ENCODE measurements at places on chromosomes 2 and 18.

- peak; percentile 93 for DNase-seq
Observed at GRCh38 chr18:1018181-1018681, 113.6 kb downstream of the ADCYAP1 start.

GRCh38 chr2:237649541-237650454 lies 22.4 kb downstream of the LRRFIP1 start:
- peak; percentile 24 for DNase-seq

GRCh38 chr18:27674411-27674810 lies 489.3 kb upstream of the CHST9 start:
- no peak for DNase-seq

DNA sequence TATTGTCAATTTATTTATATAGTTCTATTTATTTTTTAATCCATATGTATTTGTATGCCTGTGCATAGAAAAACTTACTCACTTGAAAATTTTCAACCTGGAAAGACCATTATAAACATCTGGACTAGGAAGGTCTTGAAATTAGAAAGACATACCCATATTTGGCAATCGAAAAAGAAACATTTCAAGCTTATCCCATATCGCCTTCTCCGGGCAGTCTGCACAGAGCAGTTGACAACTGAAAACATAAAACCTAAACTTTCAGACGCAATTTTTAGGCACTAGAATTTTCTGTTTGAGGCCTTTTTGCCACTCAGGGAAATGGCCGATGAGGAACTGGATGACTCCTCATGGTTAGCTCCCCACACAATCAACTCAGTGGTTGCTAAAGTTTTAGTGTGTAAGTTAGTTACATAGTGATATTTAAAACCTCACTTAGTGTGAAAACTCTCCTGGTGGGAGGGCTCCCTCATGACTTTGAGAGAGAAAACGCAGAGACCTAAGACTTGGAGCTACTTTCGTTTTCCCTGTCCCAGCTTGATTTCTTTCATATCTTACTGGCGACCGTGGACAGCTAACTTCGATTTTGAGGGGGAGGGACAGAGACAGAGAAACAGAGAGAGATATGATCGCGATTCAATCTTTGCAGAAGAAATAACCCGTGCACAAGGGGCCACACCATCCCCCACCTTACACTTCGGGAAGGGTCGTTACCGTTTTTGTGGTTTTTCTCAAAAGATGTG lies 3.2 kb upstream of the HOXD12 start:
- DNase-seq, result no peak

- no peak for DNase-seq
Observed at GRCh38 chr2:115427436-115427835, 985.0 kb downstream of the DPP10 start.

DNA sequence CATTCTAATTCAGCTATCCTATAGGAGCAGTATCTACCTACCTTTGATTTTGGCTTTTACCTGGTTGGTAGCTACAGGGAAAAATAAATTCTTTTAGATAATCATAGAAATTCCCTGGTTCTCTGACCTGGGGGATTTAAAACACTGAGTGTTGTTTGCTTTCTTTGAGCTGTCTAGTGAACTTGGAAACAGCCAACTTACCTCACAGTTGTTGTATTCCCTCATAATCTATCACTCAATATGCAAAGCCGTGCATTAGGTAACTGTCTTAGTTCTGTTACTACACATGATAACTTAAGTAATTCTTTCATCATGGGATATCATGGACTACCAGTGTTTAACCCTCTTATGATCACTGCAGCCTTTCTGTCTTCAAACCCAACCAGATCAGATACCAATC lies 127.8 kb downstream of the TTC27 start:
- DNase-seq, result no peak

GRCh38 chr2:96534141-96534540 lies 2.4 kb upstream of the ARID5A start:
- no peak for DNase-seq

DNA sequence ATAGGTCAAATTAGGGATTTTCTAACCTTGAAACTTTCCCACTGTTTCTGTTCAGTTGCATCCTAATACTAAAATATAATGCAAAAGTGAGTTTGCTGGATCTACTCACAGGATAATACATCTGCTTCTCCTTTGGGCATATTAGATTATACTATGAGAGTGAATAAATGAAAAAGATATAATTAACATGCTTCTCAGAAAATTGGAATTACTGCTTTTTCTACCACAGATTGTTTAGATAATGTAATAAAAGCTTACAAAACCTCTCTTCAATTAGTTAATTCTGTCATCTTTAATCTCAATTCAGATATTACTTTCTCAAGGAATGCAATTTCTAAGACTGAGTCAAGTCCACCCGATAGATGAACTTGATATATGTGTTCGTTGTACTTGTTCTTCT lies 1077.2 kb upstream of the CDH2 start:
- DNase-seq, result no peak

GRCh38 chr2:239938651-239939486 lies 86.3 kb downstream of the NDUFA10 start:
- no peak for DNase-seq

DNA sequence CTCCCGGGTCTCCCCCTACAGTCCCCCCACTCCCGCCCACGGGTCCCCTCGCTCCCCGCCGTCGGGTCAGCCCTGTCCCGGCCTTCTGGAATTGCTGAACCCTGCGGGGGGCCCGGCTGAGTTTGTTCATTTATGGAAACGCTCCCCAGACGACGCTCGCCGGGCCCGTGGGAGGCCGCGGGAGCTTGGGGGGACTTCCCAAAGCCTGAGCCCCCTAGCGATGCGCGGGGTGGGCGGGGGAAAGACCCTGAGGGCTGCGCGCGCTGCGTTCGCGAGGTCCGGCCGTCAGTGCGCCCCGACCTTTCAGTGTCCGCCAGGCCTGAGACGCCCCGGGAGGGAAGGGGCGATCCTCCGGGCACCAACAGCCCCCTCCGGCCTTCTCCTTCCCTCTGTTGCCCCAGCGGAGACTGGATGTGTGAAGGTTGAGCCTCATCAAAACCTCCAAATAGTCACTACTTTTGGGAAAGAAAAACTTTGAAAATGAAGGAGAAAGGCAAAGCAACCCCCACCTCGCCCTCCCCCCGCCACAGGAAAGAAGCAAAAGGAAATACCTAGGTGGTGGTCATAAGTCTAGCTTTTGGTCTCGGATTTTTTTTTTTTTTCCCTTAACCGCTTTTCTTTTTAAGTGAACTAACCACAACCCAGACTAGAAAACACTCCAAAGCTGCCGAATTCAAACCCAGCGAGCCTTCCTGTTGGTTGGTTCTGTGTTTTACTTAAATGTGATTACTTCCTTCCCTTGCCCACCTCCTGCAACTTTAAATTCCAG lies 509 bp upstream of the CYS1 start:
- no peak for DNase-seq

DNA sequence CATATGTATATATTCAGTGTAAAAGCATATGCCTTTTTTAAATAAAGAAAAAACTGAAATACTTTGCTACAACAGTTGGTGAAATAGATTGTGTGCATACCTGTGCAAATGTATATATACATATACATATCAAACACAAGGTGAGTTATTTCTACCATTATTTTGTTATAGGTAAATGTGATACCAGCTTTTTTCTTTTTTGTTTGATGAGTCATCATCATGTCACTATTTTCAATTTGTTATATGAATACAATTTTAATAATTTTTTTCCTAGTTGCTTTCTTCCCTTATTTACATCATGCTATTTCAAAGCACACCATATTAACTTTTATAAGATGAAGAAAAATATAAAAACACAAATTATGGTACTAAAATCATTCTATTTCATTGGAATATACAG lies 87.0 kb upstream of the STK17B start:
- no peak for DNase-seq

GRCh38 chr2:127096280-127096679 lies 10.7 kb downstream of the BIN1 start:
- no peak for DNase-seq

DNA sequence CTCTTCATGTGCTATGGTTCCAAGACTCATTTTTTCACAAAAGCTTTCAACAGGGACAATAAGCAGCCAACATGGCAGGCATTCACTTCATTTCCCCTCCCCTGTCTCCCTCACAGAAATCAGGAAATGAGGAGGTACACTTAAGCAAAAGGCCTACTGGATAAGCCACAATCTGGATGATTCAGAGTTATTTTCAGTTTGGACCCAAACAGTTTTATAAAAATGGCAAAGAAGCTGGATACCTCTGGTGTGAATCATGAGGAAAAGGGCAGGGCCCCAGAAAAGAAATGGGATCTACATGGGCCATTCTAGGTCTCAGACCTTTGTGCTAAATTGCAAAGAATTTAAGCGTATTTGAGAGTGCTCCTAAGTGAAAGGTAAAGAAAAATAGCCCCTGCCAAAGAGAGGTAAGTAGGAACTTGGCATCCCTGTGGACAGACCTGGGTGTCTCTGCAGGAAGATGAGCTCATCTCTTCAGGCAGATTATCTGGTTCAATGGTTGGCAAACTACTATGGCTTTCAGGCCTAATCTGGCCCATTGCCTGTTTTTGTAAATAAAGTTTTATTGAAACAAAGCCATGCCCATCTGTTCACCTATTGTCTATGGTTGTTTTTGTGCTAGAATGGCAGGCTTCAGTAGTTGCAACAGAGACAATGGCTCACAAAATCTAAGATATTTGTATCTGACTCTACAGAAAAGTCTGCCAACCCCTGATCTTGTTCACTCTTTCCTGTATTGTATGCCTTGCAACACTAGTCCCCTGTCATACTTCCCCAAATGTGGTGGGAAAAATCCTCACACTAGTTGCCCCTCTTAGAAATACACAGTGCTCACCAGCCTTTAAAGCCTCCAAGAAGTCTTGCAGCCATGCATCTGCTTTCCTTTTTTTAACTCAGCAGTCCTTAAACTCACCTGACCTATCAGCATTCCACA lies 315.0 kb downstream of the ALK start:
- no peak for DNase-seq

GRCh38 chr2:41922177-41922576 lies 125.6 kb upstream of the PKDCC start:
- no peak for DNase-seq

DNA sequence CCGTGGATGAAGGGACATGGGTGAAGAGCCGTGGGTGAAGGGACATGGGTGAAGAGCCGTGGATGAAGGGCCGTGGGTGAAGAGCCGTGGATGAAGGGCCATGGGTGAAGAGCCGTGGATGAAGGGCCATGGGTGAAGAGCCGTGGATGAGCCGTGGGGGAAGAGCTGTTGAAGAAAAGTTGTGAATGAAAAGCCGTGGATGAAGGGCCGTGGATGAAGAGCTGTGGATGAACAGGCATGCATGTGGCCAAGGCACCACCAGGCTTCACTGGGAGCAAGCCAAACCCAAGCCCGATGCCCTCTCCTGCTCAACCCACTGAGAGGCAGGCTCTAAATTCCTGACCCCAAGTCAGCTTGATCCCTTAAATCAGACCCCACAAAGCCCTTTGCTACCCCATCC lies 10.6 kb downstream of the OR6B3 start:
- DNase-seq, result no peak

- DNase-seq, result no peak
Observed at GRCh38 chr2:203043226-203043625, 28.6 kb downstream of the NBEAL1 start.

GRCh38 chr2:69177063-69177771 lies 164.2 kb downstream of the ANTXR1 start:
- DNase-seq, result no peak

GRCh38 chr18:7112936-7113335 lies 4.7 kb downstream of the LAMA1 start:
- no peak for DNase-seq

All from NCI-H146 (cell line).